Left renal cortex interstitium (tissue), 4 donors: ENCODE measurements at places on chromosomes 16 and 17. TPM values are rescaled to one million over a fixed set of nuclear protein-coding genes. Genes with fewer than 3 reads are reported as not detected.

Gene CHAD
- 5.6 TPM for polyA plus RNA-seq

Gene LPO
- 0.19 TPM for polyA plus RNA-seq

DNA sequence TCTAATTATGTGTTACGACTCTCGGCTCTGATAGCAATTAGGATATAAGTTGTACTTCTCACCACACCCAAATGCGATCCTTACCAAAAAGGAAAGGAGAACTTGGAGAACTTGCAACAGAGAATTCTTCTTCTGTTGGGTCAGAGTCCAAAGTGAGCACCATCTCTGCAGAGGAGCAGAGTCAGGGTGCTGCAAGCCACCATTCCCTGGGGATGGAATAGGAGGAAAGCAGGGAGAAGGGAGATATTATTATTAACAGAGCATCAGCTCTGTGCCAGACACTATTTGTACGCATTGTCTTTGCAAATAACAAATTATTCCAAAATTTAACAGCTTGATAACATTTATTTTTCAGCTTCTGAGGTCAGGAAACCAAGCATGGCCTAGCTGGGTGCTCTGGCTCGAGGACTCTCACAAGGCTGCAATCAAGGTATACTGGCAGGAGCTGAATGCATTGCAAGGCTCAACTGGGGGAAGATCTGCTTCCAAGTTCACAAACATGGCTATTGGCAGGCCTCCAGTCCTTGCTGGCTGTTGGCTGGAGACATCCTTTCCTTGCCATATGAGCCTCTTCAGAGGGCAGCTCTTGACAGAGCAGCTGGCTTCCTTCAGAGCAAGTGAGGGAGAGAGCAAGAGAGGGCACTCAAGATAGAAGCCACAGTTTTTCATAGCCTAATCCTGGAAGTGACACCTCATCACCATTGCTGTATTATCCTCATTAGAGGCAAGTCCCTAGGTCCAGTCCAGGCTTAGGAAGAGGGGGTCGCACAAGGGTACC, 296.2 kb upstream of the CDH5 start:
- DNase-seq, result peak; percentile 73

DNA sequence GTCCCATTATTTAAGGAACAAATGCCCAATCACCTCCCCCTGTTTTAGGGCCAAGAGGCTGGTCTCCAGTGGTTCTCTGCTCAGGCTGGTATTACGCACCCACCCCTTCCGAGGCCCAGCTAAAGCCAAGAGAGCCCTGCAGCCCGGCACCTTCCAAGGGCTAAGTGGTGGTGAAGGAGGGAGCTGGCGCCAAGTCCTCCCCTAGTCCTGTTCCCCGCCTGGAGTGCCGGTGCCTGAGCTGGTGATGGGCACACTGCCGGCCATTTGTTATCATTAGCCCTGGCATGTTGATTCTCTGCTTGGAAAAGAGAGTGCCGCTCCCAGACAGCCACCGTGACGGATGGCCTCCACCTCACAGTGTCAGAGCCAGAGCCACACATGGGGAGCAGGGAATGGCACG, 31.9 kb downstream of the GRIN2C start:
- no peak for DNase-seq

DNA sequence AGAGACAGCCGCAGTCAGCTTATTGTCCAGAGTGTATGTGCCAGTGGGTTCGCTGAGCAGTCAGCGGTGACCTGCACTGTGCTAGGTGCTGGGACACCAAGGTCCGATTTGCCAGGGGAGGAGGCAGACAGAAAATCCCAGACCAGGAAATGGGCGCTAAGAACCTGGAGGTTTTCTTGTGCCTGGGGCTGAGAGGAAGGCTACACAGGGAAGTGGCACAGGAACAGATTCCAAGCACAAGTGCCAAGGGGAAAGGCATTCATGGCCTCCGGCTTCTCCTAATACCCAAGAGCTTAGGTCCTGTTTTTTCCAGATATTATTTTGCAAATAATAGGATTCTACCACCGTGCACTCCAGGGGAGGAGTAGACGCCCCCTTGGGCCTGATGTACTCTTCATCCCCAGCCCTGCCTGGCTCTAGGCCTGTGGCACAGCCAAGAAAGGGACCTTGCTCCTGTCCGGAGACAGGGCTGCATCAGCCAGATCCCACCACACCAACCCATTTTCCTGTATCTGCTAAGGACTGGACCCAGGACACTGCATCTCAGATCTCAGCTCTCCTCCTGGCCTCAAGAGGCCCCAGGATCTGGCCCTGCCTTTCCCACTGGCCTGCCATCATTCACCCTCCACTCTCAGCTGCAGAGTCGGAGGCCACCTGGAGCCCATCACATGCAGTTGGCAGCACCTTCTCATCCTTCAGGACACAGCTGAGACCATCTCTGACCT, 187.2 kb downstream of the NTN1 start:
- no peak for DNase-seq

GRCh38 chr17:79965806-79966205, 69.9 kb downstream of the TBC1D16 start:
- DNase-seq, result no peak

GRCh38 chr17:38459567-38459966, 31.3 kb downstream of the ARHGAP23 start:
- DNase-seq, result no peak

- DNase-seq, result no peak
Observed at GRCh38 chr16:86672179-86672863, 94.0 kb downstream of the FOXL1 start.

GRCh38 chr16:24005577-24005976, 169.8 kb downstream of the PRKCB start:
- no peak for DNase-seq

Gene BEAN1
- 3.1 TPM for polyA plus RNA-seq

Gene ANKS3
- 24.6 TPM for polyA plus RNA-seq

DNA sequence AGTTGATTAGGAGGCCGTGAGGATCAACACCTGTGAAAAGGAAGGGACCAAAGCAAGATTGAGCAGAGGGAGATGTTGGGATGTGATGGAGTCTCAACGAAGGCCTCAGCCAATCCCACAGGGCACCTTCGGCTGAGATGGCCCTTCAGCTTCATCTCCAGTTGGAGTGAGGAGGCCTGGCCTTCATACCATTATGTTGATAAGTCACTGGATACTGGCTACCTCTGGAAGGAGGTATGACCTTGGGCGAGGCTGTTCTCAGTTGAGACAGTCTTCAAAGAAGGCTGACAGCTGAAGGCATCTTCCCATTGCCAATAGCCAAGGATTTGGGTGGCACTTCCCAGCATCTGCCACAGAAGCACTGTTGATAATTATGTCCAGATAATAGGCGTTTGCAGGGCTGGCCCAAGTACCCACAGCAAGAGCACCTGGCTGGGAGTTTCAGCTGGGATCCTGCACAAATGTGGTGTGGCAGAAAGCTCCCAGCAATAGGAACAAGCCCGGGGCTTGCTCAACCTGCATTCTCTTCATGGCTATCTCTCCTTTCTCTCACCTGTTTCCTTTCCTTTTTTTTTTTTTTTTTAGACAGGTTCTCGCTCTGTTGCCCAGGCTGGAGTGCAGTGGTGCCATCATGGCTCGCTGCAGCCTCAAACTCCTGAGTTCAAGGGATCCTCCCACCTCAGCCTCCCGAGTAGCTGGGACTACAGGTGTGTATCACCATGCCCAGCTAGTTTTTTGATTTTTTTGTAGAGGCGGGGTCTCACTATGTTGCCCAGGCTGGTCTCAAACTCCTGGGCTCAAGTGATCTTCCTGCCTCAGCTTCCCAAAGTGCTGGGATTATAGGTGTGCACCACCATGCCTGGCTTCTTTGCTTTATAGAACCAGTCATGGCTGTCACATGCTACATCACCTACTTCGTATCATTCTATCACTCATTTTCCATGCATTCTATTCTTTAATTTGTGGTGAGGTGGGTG, 18.2 kb upstream of the MAP3K14 start:
- DNase-seq, result no peak

GRCh38 chr16:82833378-82833993, 206.7 kb downstream of the CDH13 start:
- DNase-seq, result no peak

Gene TMEM235
- not detected for polyA plus RNA-seq

DNA sequence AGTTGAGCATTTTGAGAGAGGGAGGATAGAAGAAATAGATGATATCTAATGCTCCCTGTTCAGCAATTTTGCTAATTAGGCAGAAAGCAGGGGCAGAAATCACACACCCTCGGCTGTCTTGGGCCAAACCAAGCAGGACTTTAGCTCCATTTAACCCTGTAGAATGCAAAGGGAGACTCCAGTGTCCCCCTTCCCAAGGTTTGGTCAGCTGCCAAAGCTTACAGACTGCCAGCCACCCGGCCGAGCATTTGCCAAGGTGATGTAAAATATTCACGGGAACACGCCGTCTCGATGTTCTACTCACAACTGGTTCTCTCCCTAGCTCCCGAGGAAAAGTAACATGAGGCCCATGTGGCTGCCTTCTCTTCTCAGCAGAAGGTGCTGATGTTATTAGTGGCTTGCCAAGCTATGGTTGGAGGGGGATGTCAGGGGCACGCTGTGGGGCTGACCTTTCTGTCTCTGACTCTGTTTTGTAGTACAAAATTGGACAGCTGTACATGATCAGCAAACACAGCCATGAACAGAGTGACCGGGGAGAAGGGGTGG, 155.3 kb downstream of the PITPNC1 start:
- DNase-seq, result no peak

DNA sequence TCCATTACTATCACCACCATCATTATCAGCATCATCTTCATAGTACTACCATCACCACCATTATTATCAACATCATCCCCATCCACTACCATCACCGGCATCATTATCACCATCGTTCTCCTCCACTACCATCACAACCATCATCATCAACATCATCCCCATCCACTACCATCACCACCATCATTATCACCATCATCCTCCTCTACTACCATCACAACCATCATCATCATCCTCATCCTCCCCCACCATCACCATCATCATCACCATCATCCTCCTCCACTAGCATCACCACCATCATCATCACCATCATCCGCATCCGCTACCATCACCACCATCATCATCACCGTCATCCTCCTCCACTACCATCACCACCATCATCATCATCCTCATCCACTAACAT, 639.8 kb upstream of the RBFOX1 start:
- no peak for DNase-seq

Gene SMIM5
- polyA plus RNA-seq, result 5.1 TPM

- no peak for DNase-seq
Observed at GRCh38 chr17:19274893-19275292, 37.7 kb downstream of the EPN2 start.

Gene PDE6G
- polyA plus RNA-seq, result 14.5 TPM

DNA sequence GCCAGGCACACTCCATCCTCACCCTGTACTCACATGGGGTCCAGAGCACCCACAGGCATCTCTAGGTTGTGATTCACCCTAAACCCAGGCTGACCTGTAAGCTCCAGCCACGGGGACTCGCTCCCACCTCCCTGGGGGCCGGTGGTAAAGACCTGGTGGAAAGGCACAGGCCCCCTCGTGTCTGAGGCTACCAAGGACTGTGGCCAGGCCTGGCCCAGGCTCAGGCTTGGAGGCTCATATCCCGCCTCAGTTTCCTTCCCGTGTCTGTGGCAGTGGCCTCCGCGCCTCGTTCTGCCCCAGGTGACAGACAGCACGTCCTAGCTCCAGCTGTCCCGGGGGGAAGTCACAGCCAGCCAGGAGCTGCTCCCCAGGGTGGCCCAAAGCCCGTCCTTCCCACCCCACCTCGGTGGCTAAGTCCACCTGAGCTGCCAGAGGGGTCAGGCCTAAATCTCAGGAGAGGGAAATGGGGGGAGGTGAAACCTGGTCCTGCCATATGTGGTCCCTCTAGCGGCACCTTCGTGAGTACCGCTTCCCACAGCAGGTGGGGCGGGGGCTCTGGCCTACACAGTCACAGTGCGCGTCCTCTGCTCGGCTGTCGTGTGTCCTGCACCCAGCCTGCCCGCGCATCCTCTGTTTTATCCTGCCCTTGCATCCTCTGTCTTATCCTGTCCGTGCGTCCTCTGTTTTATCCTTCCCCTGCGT, 12.6 kb downstream of the CDH15 start:
- no peak for DNase-seq

GRCh38 chr17:70653850-70654249, 484.5 kb downstream of the KCNJ2 start:
- no peak for DNase-seq

GRCh38 chr16:87098976-87099720, 218.0 kb downstream of the C16orf95 start:
- DNase-seq, result peak; percentile 83
